Hepatocyte (in vitro differentiated cells): ENCODE measurements at places on chromosomes 2 and 18. TPM values are rescaled to one million over a fixed set of nuclear protein-coding genes. Genes with fewer than 3 reads are reported as not detected.
A peak's percentile ranks its signal among the peaks of the same experiment; 100 is the strongest.

GRCh38 chr2:71511776-71512175 lies 58.4 kb downstream of the DYSF start:
- H3K36me3 ChIP-seq, result no peaks in the 10 kb centered on the region
- H3K27me3 ChIP-seq, result no peaks in the 10 kb centered on the region
- H3K4me3 ChIP-seq, result no peak overlapping the region

GRCh38 chr2:129056959-129057317 lies 738.3 kb upstream of the HS6ST1 start:
- no peak overlapping the region for H3K27ac ChIP-seq
- H3K4me3 ChIP-seq, result no peak overlapping the region
- peaks cover 5% of the 10 kb centered on the region for H3K4me1 ChIP-seq

Gene RBKS
- polyA plus RNA-seq, result 6.0 and 7.2 TPM in 2 replicates

DNA sequence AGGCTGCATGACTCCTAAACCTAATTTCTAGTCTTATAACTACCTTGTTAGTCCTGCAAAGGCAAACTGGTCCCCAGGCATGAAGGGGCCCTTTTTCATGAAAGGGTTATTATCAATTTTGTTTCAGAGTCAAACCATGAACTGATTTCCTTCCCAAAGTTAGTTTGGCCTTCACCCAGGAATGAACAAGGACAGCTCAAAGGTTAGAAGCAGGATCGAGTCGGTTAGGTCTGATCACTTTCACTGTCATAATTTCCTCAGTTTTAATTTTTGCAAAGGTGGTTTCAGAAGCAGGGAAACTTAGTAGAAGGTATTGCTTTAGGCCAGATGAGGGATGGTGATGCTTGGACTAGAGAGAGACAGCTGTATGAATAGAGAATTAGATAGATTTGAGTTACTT lies 8.7 kb upstream of the ALS2 start:
- no peak overlapping the region for H3K27ac ChIP-seq
- H3K36me3 ChIP-seq, result no peaks in the 10 kb centered on the region
- H3K4me1 ChIP-seq, result no peaks in the 10 kb centered on the region
- DNase-seq, result no peak
- H3K27me3 ChIP-seq, result no peaks in the 10 kb centered on the region
- no peak overlapping the region for H3K4me3 ChIP-seq

DNA sequence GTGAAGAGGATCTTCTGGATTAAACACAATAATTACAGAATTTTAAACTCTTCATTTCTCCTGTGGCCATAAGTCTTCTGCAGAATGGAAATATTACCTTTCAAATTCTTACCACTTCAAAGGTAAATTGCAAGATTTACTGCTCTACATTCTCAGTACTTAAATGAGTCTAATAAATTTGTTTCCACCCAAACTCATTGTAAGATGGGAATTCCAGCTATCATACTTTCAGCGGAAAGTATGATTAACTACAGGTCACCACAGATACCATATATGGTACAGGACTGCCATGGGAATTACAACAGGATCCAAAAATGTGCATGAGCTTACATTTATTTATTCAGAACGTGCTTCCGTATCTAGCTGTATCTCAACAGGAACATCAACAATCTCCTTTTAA lies 3.1 kb downstream of the DSC3 start:
- peak overlapping the region; percentile 71 for H3K27ac ChIP-seq
- DNase-seq, result no peak
- peaks cover 50% of the 10 kb centered on the region for H3K27me3 ChIP-seq
- no peak overlapping the region for H3K4me3 ChIP-seq

DNA sequence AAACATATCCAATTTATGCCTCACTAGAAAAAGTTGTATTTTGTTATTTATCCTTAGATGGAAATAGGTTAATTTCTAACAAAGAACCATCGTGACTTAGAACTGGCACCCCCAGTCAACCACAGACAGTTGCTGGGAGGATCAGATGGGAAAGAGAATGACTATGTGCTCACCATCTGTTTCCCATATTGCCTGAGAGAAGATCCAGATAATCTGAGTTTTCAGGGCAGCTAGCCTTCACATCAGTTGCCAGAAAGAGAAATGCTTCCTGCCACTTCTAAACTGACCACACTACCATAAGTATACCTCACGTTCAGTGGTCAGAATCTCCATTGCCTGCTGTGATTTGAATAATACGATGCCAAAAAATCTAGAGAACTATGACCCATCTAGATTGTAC lies 28.4 kb upstream of the NEB start:
- H3K27ac ChIP-seq, result no peak overlapping the region
- no peaks in the 10 kb centered on the region for H3K36me3 ChIP-seq
- H3K4me3 ChIP-seq, result no peak overlapping the region
- DNase-seq, result no peak
- H3K27me3 ChIP-seq, result no peaks in the 10 kb centered on the region

GRCh38 chr2:69616755-69617154 lies 26.8 kb downstream of the AAK1 start:
- H3K27me3 ChIP-seq, result no peaks in the 10 kb centered on the region
- no peaks in the 10 kb centered on the region for H3K36me3 ChIP-seq
- no peak overlapping the region for H3K4me3 ChIP-seq
- peaks cover 5% of the 10 kb centered on the region for H3K4me1 ChIP-seq
- H3K27ac ChIP-seq, result no peak overlapping the region
- DNase-seq, result no peak

- H3K4me1 ChIP-seq, result peaks cover 6% of the 10 kb centered on the region
- no peaks in the 10 kb centered on the region for H3K36me3 ChIP-seq
- no peak overlapping the region for H3K4me3 ChIP-seq
- DNase-seq, result no peak
- no peaks in the 10 kb centered on the region for H3K27me3 ChIP-seq
These were observed 7.6 kb upstream of the MGAT5 start for GRCh38 chr2:134246154-134246874.

Gene RESP18
- polyA plus RNA-seq, result not detected in 2 replicates

Gene TRIP12
- 33.8 and 40.7 TPM in 2 replicates for polyA plus RNA-seq

DNA sequence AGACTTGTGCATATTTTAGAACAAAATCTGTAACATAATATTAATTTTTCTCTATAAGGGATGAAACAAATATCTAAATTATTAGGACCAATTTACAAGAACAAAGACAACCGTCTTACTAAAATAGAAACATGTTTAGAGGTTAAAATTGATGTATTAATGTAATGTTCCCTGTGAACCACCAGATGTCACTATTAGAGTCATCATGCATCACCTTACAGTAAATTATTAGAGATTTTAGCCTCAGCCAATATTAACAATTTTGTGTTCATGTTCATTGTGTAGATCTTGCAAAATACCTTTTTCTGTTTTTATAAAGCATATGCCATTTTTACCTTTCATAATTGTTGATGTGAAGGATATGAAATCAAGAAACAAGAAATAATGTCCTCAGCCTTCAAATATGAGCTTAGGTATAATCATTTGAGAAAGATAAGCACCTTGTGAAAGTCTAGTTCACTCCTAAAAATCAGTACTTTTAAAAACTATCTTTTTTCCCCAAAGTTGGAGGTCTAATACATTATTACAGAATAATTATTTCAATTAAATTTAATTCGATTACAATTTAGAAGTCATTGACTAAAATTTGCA lies 344.3 kb upstream of the KCNH7 start:
- no peaks in the 10 kb centered on the region for H3K36me3 ChIP-seq
- no peak overlapping the region for H3K27ac ChIP-seq
- peaks cover 6% of the 10 kb centered on the region for H3K27me3 ChIP-seq
- H3K4me3 ChIP-seq, result no peak overlapping the region
